Pancreas (tissue), 10 donors: ENCODE measurements at places on chromosomes 1 and 21. TPM values are rescaled to one million over a fixed set of nuclear protein-coding genes. Genes with fewer than 3 reads are reported as not detected.

Gene ERMAP
- total RNA-seq: 8.6 TPM

Gene TFF3
- total RNA-seq: 10.3 TPM

Gene TCP10L
- not detected for total RNA-seq

Gene MATN1
- total RNA-seq: not detected

Gene KANK4
- 9.1 TPM for total RNA-seq

Gene LORICRIN
- total RNA-seq: not detected

DNA sequence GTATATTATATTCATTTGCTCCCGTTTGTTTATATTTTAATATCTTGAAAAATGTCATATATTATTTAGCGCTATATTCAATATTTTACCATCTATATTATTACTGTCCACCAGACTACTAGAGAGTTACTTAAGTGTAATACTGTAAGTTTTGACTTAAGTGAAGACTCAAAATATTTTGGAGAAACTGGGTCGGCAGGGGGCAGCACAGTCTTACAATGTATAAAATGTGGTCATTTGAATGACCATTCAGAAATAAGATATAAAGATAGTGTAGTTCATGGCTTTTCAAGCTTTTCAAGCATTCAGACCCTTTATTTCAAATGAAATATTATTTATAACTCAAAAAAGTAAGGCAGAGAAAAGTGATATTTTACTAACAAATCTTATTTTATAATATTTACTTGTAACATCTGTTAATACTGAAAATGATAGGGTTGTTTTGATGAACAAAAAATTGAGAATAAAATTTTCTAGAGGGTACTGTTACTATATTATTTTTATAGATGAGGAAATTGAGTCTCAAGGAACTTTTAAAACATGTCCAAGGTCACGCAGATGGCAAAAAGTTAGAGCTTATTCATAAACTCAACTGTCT lies 89.0 kb upstream of the SERTAD4 start:
- DNase-seq: peak; percentile 55

DNA sequence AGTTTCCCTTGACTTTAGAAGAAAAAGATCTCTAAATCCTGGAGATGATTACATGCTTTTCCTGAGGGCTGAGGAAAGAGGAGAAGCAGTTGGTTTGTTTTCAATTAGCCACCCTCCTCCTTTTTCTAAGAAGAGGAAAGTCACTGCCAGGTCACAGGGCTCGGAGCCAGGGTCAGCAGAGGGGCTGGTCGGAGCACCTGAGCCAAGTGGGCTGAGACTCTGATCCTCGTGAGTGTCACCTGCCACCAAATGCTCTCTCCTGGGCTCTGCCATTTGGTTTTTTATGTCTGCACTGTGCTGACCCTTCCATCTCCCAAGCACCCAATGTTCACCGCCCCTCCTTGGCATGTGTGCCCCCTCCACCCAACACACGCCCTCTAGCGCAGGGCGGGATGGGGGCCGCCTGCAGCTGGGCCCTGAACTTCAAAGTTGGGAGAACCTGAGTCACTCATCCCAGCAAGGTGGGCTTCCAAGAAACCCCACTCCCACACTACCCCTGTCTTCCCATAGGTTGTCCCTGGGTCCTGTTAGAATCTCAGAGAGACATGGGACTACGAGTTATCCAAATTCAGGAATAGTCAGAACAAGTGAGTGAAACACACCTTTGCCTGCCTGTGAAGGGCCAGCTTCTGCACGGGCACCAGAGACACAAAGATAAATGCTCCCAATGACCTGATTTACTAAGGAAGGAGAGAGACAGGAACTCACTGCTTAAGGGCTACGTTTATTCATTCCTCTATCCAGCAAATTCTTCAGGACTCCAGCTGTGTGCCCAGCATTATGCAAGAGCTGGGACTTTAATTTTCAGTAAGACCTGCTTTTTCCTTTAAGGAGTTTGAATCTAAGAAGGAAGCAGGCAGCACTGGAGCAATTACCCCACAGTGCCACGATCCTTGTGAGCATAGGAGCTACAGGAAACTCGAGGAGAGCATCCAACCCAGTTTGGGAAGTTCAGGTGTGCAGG lies 127.5 kb downstream of the RHOU start:
- no peak for DNase-seq

- DNase-seq: peak; percentile 34
Observed at GRCh38 chr1:245153081-245153551, 1.7 kb upstream of the KIF26B start.

DNA sequence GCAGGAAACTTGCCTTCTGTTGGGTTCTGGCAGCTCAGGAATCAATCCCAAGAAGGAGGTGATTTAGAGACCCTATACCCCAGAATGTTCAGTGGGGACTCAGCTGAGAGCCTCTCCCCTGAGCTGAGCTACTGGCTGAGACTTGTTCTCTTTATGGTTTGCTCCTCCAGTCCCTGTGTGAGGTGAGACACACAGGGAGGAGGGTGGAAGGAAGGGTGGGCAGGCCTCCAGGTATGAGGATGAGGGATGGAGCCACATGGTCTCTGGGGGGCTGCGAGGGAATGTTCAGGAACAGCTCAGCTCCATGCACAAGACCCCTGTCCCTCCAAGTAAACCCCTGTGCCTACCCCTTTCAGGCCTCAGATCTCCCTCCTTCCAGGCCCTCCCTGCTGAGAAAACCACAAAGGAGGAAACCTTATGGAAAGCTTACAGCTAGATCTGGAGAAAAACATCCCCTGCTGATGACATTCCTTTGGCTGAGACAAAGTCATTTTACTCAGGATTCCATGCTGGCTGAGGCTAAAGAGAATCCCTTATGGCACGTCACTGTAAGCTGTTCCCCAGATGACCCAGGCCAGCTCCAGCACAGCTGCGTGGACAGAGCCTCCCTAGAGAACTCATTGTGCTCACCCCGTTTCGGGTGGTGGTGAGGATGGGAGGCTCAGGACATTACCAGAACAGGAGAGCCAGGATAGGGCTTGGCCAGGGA lies 91.5 kb upstream of the IPO9 start:
- no peak for DNase-seq

- no peak for DNase-seq
Observed at GRCh38 chr21:30831194-30831765, 1.7 kb upstream of the KRTAP7-1 start.

DNA sequence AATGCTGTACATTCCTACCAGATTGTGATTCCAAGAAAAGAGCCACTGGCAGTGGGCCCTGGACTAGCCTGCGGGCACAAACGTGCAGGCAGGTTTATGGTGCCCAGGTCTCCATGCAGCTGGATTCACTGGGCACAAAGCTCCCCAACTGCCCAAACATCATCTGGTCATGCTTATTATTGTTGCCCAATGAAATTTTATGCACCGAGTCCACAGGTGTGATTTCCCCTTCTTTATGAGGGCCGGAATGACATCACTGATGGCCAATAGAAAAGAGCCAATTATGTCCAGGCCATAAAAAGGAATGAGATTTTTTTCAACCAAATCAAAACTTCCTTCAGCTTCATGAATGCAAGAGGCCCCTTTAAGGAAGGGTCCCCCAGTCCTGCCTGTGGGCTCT lies 66.2 kb downstream of the ERI3 start:
- DNase-seq: no peak

DNA sequence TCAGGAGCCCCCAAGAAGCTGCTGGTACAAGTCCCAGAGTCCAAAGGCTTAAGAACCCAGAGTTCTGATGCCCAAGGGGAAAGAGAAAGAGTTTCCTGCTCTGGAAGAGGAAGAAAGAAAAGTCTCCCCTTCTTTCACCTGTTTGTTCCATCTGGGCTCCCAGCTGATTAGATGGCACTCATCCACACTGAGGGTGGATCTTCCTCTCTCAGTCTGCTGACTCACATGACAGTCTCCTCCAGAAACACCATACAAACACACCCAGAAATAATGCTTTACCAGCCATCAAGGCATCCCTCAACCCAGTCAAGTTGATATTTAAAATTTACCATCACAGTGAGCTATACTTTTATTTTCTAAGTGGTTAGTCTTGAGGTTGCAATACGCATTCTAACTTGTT lies 257.9 kb downstream of the PAPPA2 start:
- no peak for DNase-seq

DNA sequence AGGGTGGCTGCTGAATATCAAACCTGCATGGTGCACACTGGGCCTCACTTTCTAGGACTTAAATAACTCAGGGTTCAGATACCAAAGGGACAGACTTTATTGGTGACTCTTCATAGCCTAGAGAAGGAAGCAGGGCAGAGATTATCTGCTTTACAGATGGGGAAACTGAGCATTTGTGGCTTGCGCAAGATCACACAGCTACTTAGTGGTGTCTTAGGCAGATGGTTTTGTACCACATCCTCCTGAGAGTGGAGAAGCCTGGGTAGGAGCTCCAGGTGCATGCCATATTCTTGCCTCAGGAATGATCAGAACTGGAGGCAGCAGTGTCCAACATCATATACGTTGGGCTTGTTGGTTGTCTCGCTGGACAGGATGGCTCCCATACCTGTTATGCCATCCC lies 6.8 kb upstream of the DPH2 start:
- no peak for DNase-seq
